MG63 (cell line): ENCODE measurements at places on chromosomes 16 and 17. TPM values are rescaled to one million over a fixed set of nuclear protein-coding genes. Genes with fewer than 3 reads are reported as not detected.

Gene MPP2
- 1.0 and 3.7 TPM in 2 replicates for total RNA-seq

Gene NATD1
- total RNA-seq: 0.36 TPM in 1 of 2 replicates, not detected in the other

Gene SLC43A2
- total RNA-seq: 3.9 and 8.3 TPM in 2 replicates

Gene TANGO6
- total RNA-seq: 10.8 and 17.3 TPM in 2 replicates

- DNase-seq: no peak
Observed at GRCh38 chr16:4495766-4496165, 19.6 kb downstream of the HMOX2 start.

DNA sequence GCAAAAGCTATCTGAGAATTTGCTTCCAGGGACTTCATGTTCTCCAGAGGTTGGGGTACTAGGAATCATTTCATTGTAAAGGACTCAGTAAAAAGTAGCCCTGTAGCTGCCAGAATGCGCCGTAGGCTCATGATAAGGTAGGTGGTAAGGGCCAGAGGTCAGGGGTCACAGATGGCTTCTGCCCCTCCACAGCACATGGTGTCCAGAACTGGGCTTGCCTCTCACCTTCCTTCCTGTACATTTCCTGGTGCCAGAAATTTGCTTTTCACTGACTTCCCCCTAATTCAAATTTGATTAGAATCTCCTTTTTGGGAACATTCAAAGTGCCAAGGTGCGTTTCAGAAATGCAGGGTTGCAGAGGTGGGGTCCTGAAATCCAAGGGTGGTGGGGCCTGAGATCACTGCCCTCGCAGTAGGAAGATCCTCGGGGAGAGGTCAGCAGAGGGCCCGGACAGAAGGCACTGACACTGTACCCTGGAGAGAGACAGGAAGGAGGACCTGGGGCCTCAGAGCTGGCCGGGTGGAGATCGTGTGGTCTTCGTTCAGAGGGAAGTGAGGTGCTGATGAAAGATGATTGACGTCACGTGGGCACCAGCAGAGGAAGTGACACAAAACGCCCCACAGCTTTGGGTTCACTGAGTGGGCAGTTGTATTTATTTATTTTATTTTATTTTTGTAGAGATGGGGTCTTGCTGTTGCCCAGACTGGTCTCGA, 25.5 kb upstream of the METRNL start:
- DNase-seq: no peak

DNA sequence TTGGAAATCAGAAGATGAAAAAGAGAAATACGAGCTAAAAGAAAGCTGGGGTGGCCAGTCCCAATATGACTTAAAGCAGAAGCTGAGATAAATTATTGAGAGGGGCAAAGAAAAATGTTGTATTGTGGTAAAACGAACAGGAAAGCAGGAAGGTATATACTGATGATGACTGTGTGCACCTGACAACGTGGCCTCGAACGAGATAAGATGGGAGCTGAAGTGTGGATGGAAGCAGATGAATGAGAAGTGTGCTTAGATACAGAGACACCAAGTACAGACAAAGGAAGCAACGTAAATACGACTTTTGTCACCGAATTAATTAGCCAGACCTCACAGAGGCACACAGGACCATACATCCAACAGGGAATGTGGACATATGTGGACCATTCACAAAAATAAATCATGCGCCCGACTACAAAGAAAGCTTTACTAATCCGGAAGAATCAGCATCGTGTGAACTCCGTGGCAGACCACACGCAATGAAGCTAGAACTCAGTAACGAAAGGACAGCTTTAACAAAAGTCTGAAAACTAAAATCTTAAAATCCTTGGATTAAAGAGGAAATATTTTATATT, 218.7 kb downstream of the RPTOR start:
- DNase-seq: no peak

GRCh38 chr17:31696184-31696602, 162.9 kb downstream of the COPRS start:
- peak; percentile 99 for DNase-seq

GRCh38 chr16:58685084-58685449, 497 bp upstream of the SLC38A7 start:
- DNase-seq: no peak

DNA sequence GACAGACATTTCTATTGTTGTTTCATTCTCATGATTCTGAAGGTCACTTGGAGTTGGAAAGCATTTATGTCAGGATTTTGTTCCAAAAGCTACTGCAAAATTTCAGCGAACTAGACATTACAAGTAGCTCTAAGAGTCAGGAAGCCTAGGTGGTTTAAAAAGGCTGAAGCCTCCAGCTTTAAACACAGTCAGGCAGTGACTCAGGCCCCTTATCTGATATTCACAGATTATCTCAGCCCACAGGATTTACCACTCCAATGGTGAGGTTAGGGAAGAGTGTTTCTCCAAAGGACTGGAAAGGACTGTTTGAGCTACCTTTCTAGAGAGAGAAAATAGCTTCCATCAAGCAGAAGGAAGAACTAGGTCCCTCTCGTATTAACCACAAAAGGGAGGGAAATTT, 624.4 kb upstream of the C16orf82 start:
- no peak for DNase-seq

GRCh38 chr16:27795992-27796614, 246.2 kb downstream of the KATNIP start:
- DNase-seq: peak; percentile 51

GRCh38 chr17:33375103-33375502, 82.0 kb upstream of the ASIC2 start:
- DNase-seq: no peak

- DNase-seq: peak; percentile 64
Observed at GRCh38 chr16:88785106-88785924, at the start of gene PIEZO1. PIEZO1 (minus strand) TSS chr16:88785220; CDS start chr16:88784964, 256 bp downstream.

DNA sequence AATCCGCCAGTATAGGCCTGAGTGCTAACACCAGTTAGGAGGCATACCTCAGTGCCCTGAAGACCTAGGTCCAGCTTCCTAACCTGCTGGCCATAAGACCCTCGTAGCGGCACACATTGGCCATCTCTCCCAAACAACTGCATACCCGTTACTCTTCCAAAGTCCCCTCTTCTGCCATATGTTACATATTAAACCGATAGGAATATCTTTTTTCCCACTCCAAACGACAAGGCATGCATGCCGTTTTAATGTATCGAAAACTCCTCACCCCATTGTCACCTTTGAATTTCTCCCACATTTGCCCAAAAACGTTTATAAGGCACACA, 721 bp upstream of the AXIN2 start:
- no peak for DNase-seq

DNA sequence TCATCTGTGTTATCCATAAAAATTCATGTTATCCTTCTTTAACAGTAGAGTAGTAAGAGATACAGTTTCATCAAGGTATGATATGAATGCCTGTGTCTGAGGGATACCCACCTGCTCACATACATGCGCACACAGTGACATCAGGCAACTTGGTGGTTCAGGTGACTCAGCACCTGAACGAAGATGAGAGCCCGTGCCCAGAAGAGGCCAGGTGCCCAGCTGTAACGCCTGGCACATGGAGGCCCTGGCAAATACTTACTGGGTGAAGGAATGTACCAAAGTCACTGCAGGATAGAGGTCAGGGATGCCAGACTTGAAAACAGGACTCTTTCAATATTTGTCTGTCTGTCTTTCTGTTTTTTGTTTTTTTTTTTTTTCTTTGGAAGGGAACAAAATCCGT, 72.6 kb upstream of the LGALS9 start:
- DNase-seq: no peak
